ENCODE measurements at places on chromosomes 16 and 17.

- no peak for DNase-seq
These were observed 28.1 kb upstream of the GSG1L start for GRCh38 chr16:28091656-28092055.

GRCh38 chr17:693791-694638 lies 20.6 kb downstream of the VPS53 start:
- no peak for DNase-seq

DNA sequence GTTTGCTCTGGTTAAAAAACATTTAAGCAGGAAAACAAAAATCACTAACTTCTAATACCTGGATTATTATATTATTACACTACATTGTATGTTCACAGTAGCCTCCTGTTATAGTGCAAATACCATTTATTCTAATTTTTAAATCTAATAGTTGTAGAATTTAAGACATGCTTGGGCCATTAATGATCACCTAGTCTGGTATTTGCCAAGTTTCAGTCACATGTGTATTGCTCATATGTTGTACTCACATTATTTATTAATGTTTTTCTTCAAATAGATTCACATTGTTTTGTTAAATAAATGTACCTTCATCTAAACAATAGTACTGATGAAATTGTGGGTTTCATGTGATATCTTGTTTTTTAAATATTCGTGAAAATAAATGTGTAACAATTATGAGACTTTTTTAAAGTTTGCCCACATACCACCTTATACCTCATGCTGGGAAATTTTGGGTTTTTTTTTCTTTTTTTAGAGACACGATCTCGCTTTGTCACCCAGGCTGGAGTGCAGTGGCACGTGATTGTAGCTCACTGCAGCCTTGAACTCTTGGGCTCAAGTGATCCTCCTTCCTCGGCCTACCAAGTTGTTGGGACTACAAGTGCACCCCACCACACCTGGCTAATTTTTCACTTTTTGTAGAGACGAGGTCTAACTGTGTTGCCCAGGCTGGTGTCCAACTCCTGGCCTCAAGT lies 5.9 kb downstream of the ZNF771 start:
- no peak for DNase-seq

GRCh38 chr17:56468840-56469239 lies 124.7 kb upstream of the NOG start:
- no peak for DNase-seq

GRCh38 chr17:43534909-43535308 lies 11.2 kb downstream of the ETV4 start:
- no peak for DNase-seq

Measured in GM20000 (cell line).